Astrocyte of the cerebellum (primary cell): ENCODE measurements at places on chromosomes 2 and 18.

DNA sequence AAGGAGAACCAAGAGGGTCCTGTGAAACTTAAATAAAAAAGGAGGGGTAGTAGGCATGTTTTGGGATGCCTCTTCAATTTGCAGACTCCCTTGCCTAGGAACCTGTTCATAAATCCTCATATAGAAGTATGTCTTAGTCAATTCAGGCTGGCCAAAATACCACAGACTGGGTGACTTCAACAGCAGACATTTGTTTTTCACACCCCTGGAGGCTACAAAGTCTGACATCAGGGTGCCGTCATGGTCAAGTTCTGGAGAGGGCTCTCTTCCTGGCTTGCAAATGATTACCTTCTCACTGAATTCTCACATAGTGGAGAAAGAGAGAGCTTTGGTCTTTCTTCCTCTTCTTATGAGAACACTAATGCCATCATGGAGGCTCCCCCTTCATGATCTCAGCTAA is 4.1 kb upstream of the TCF4 start:
- no peak for DNase-seq

GRCh38 chr2:196142825-196143224 is 28.6 kb downstream of the STK17B start:
- no peak for DNase-seq

DNA sequence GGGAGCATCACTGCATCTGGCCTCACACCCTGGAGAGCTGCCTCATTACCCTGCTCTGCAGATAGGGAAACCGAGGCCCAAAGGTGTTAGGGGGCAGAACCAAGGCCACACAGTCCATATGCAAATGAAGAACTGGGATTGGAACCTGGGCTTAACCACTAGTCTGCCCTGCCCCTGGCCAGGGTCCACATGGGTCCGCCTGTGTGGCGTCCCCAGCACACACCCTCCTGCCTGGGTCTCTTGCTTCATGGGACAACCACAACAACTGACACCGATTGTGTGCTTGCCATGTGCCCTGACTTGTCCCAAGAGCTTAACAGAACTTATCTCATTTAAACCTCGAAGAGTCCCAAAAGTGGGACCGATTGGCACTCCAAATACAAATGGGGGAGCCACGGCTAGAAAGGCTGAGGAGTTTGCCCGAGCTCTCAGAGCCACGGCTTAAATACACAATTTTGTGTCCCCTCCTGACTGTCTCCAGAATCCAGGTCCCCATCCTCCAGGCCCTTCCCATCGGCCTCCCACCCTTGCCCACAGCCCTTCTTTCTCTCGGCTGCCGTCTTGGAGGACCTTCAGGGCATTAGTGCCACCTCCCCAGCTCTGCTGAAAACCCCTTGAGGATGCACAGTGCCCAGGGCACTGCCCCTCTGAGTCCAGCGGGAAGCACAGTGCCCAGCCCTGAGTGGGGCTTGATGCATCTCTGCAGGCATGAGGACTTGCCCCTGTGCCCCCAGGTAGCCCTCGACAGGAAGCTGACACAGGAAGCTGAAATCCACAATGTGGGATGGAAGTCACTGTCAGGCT is 5.8 kb upstream of the DUSP2 start:
- DNase-seq: no peak

- peak; percentile 87 for DNase-seq
These were observed 3.3 kb downstream of the CDH7 start for GRCh38 chr18:65754121-65754520.

DNA sequence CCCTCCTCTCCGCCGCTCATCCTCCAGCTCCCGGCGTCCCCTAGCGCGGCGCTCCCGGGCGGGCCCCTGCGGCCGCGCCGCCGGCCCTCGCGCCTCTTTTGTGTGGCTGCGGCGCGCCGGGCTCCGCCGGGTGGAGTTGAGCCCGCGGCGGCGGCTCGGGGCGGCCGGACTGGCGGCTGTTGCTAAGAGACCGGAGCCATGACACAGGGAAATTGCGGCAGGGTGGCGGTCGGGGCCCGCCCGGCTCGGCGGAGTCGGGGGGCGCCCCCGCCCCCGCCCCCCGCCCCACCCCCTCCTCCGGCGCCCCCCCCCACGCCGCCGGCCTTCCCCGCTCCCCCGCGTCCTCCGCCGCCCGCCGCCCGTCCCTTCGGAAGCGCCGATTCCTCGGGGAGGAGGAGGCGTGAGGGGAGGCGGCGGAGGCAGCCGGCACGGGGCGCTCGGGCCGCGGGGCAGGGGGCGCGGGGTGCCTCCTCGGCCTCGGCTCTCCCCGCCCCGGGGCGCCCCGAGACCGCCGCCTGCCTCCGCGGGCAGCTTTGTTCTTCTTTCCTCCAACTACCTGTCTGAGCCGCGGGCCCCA is at the start of gene TMEM200C:
TSS of gene TMEM200C (minus strand) at position 224 of the 577 bp plus-strand sequence. CDS start 3,459 bp downstream, outside the sequence.
- no peak for DNase-seq

- DNase-seq: no peak
These were observed 3.9 kb upstream of the ID2 start for GRCh38 chr2:8677646-8678592.

DNA sequence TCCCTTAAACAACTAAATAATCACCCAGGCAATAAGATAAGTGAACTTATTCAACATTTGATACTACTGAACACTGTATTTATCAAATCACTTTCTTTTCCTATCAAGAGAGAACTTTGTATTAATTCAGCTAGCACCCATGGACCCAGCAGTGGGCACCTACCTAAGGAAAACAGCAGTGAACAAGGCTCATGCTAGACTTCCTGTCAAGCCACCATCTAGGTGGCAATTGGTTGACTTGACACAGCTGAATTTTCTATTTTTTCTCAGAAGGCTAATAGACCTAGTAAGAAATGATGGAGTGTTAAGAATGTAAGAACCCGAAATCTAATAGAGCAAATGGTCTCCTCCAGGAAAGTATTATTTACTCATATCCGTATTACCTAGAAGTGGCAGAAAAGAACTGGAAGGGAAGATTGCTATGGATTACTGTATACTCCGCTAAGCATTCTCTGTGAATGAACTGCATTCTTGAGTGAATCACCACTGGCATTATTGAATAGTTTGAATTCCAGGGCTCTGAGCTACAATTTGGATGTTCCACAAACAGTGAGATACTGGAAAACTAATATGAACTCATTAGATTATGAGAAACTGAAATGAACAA is 988.2 kb upstream of the CDH2 start:
- DNase-seq: peak; percentile 81

GRCh38 chr2:55761024-55761423 is 67.4 kb upstream of the PNPT1 start:
- no peak for DNase-seq

GRCh38 chr2:46460241-46460921 is 19.0 kb upstream of the TMEM247 start:
- DNase-seq: no peak

GRCh38 chr2:191262436-191262835 is 17.2 kb downstream of the MYO1B start:
- no peak for DNase-seq

DNA sequence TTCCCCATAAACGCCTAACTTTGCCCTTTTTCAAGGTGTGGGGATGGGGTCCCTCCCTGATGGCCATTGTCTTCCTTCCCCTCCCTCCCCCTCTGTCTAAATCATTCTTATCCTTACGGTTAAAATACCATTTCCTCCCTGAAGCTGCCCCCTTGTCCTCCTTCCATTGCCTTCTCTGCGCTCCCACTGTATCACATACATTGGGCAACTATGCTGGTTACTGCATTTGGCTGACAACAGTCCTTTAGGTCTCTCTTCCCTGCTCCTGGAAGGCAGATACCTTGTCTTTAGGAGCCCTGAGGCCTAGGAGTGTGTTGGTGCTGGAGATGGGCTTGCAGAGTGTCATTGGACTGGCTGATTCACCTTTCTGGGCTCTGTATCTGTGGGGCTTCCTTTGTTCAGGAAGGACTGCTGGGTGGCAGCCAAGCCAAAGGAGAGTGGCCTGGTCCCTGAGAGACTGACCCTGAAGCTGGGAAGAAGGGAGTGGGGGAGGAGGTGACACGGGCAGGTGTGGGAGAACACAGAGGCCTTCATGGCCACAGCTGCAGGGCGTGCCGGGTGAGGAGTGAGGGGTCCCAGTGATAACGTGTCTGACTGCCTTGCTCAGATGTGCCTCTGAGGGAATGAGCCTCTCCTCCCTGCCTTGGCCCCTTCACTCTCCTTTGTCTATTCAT is 2.2 kb downstream of the WNT6 start:
- DNase-seq: no peak

DNA sequence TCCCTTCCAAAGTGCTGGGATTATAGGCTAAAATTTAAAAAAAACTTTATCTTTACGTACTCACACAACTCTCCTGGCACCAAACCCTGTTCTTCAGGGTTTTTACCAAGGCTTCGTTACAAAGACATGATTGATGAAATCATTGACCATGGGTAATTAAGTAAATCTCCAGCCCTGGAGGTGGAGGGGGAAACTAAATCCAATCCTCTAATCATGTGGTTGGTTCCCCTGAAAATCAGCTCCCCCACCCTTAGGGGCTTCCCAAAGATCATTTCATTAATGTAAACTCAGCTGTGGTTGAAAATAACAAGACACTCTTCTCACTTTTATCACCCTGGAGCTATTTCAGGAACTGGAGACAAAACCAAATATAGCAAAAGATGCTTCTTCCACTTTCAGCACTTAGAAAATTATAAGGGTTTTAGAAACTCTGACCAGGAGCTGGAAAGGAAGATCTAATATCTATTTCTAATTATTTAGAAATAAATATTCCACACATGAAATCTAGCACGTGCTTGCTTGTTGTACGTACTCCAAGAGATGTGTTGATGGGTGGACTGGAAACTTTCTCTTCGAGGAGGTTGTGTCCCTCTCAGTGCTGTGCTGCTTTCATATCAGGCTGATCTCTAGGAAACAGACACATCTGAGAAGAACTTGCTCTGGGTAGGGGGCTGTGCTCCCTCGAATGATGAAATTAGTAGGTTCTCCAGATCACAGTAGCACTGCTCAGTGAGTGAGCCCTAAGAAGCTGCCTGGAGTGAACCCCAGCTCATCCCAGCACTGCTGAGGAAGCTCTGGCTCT is 67.2 kb downstream of the SMAD4 start:
- DNase-seq: no peak

GRCh38 chr2:207421671-207422070 is 108.1 kb upstream of the CREB1 start:
- DNase-seq: no peak

- no peak for DNase-seq
These were observed 106.4 kb upstream of the DAPL1 start for GRCh38 chr2:158688721-158689120.

- no peak for DNase-seq
These were observed 70.4 kb upstream of the ST6GAL2 start for GRCh38 chr2:106956416-106956815.

- DNase-seq: peak; percentile 97
These were observed 38.2 kb downstream of the EFEMP1 start for GRCh38 chr2:55885127-55885943.

- peak; percentile 32 for DNase-seq
These were observed 155.8 kb downstream of the SH3RF3 start for GRCh38 chr2:109284826-109285225.

DNA sequence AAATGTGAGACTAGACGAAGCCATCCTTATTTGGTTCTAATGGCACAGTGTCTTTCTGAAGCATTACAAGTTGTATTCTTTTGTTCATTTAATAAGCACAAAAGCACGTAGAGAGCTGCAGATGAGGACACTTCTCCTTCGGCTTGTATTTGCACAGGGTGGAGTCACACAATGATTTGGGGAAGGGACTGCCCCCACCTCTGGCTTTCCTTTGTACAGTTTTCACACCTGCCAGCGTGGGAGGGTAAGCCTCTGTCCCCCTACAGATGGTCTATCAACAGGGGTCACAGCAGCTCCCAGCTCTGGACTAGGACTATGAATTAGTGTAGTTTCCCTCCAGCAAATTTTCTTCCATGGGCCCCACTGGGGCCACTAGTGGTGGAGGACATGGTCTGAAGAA is 108.2 kb upstream of the KLHL14 start:
- DNase-seq: no peak

DNA sequence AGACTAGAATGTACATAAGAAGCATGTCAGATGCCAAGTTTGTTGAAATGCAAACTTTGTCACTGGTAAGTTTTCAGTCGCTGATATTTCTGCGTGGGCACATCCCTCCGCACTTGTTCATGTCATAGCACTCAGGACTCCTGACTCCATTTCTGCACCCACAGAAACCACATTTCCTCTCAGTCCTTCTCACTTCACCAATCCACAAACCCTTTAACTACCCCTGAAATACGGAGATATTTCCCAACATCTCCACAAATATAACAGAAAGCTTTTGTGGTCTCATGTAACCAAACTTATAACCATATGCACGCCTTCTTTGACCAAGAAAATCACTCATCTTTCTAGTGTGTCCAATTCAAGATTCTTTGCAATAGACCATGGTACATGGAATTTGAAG is 276.9 kb upstream of the ERBB4 start:
- no peak for DNase-seq

- DNase-seq: no peak
These were observed 31.3 kb downstream of the KIAA2012 start for GRCh38 chr2:202104286-202104870.

- no peak for DNase-seq
These were observed 84.0 kb upstream of the NEUROD1 start for GRCh38 chr2:181764095-181764963.

- no peak for DNase-seq
These were observed 165.8 kb downstream of the TNS1 start for GRCh38 chr2:217836901-217837491.

GRCh38 chr2:186599186-186599778 is 9.4 kb downstream of the ITGAV start:
- DNase-seq: no peak

DNA sequence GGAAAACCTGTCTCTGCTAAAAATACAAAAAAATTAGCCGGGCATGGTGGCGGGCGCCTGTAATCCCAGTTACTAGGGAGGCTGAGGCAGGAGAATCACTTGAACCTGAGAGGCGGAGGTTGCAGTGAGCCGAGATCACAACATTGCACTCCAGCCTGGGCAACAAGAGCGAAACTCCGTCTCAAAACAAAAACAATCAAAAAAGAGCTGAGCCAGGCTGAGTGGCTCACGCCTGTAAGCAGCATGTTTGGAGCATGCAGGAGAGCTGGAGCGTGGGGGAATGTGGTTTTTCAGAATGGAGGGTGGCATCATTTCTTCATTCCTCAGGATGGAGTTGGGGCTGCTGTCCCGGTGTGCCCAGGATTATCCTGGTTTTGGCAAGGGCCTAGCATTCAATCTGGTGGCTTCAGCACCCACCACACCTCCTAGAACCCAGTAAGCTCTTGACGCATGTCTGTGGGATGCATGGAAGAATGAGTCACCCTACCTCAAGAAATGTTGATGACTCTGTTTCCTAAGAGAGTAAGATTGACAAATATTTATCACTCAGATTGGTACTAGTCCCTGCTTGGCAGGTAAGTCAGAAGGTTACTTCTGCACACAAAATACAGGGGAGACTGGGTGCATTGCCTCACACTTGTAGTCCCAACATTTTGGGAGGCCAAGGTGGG is 90.2 kb upstream of the ODC1 start:
- peak; percentile 12 for DNase-seq

GRCh38 chr2:37005118-37005868 is 39.0 kb upstream of the STRN start:
- no peak for DNase-seq

- no peak for DNase-seq
These were observed 7.9 kb downstream of the NEUROD1 start for GRCh38 chr2:181672255-181673008.
